Mammary epithelial cell (primary cell): ENCODE measurements at places on chromosomes 3 and 15. TPM values are rescaled to one million over a fixed set of nuclear protein-coding genes. Genes with fewer than 3 reads are reported as not detected.
A peak's percentile ranks its signal among the peaks of the same experiment; 100 is the strongest.

DNA sequence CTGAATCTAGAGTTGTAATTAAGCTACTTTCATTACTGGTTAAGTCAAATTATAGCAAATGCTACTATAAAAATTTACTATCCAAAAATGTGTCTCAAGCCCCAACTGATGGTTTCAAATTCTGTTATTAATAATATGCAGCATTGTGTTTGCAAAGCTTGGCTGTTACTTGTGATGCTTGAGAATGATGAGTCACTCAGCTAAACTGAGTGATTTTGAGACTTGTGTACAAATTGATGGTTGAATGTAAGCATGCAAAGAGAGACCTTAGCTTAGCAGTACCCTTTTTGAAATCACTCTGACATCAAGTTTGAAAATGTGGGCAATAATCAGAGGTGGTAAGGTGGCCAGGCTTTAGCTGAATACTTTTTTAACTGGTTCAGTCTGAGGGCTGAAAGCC is 27.6 kb downstream of the OPA1 start:
- DNase-seq = peak; percentile 7

DNA sequence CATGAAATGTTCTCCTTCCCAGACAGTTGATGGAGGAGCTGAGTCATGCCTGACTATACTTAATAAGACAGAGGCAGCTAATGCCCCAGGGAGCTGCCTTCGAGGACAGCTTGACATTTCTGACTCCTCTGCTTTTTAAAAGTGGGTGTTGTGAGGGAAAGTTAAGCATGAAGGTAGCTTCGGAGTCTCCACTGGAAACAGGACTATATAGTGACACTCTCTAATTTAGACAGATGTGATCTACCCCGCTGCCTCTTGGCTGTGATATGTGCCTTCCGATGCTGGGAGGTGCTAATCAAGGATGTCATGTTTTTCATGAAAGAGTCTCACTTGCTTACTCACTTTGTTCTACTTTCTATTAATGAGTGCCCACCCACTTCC is 72.7 kb downstream of the IL1RAP start:
- peak; percentile 91 for DNase-seq

DNA sequence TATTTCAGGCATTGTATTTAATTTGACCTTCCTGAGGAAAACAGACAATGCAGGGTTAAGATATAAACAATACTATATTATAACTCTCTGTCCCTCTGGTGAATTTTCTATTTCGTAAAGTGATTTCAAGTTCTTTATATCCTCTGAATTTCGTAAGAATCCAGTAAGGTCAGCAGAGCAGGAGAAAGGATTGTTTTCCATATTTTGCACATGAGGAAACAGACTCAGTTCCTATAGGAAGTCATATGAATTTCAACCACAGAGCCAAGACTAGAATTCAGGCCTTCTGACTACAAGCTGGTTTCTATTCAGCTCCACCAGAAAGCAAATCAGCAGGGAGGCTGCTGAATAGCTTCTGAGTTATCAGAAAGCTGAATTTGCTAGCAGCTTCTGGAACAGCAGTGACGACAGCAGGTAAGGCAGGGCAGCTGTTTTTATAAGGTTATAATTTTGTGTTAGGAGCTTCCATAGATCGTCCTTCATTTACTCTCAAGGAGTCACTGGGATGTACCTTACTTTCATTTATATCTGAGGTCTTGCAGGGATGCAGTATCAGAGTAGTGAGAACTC is 11.1 kb upstream of the PLAAT1 start:
- DNase-seq = no peak

- no peak for DNase-seq
These were observed 45.0 kb downstream of the SNRK start for GRCh38 chr3:43331381-43331780.

- DNase-seq = no peak
These were observed 33.8 kb downstream of the ZIC4 start for GRCh38 chr3:147372525-147373027.

- peak; percentile 93 for DNase-seq
These were observed 103.0 kb downstream of the SUCNR1 start for GRCh38 chr3:151976211-151977050.

- no peak for DNase-seq
These were observed 106.5 kb upstream of the CRBN start for GRCh38 chr3:3286014-3286413.

DNA sequence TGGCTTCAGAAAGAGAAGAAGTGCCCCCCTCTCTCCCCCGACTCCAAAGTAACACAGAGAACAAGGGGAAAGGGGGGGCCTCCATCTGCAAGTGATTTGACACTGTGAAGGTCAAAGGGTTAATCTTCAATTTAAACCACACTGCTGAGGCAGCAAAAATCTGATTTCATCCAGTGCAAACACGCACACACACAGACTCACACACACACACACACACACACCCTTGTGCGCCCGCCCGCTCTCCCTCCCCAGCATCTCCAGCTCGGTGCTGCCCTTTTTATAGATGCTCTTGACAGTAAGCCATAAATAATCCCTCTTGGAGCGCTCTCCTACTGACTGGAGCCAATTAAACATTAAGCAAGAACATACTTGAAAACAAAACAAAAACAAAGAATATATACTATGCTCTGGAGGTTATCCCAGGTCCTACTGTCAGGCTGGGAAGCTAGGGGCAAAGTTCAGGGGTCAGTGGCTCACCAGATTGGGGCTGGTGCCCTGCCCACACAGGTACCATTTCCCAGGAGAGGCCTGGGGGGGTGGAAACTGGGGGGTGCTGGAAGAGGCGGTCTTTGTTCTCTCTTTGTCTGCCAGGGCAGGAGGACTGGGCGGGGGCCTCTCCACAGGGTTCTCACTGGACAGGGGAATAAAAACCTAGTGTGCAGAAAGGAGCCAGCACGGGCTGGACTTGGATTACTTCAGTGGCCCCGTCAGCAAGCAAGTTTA is 16.3 kb downstream of the BMF start:
- DNase-seq = no peak

- no peak for DNase-seq
These were observed 1141.0 kb downstream of the IGSF11 start for GRCh38 chr3:117893638-117894037.

GRCh38 chr3:30894521-30895251 is at the start of gene GADL1:
GADL1 (minus strand) TSS chr3:30894661; CDS start chr3:30894614, 47 bp downstream.
- DNase-seq = peak; percentile 14

DNA sequence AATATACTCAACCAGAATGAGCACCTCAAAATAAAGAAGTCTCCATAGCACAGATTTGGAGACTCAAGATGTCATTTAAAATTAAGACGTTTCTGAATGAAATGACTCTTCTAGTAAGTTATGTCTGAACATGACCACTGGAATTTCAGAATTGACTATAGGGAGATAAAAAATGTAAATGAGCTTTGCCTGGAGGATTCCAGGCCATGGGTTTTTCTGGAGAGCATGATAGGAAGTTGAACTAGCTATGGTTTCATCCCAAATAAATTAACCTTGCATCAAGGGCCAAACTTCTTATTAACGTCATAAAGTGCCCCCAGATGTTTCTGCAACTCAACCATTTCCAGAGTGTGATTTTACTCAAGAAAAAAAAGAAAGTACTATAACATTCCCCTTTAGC is 222.6 kb upstream of the NR2F2 start:
- DNase-seq = no peak

GRCh38 chr3:156818890-156819289 is 7.3 kb upstream of the LEKR1 start:
- DNase-seq = peak; percentile 83

GRCh38 chr15:78212546-78213424 is 21.6 kb downstream of the ACSBG1 start:
- peak; percentile 26 for DNase-seq

DNA sequence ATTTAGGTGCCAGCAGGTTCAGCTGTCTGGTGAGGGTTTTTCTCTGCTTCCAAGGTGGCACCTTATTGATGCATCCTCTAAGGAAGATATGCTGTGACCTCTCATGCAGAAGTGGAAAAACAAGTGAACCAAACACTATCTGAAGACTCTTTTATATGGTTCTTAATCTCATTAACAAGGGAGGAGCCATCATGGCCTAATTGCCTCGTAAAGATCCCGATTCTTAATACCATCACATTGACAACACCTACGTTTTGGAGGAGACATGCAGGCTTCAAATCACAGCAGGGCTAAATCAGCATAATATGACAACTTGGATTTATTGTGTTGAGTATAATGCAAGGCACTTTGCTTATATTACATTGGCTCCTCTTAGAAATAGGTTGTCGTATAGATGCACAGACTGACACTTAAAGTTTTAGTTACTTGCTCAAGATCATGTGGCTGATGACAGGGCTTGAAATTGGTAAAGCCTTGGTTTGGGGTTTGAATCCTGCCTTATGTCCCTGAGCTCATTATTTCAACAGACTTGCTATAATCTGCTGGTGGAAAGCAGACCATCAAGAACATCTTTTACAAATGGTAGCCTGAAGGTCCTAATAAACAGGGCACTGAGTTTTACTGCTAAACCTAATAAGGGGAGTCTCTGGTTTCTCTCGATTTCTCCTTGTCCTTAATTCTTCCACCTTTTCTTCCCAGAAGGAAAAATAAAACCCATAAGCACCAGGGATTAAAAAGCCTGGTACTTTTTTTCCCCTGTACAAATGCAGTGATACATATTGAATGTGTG is 88.2 kb downstream of the PTPRG start:
- DNase-seq = no peak

GRCh38 chr3:160448845-160449635 is 546 bp downstream of the TRIM59 start:
- no peak for DNase-seq

DNA sequence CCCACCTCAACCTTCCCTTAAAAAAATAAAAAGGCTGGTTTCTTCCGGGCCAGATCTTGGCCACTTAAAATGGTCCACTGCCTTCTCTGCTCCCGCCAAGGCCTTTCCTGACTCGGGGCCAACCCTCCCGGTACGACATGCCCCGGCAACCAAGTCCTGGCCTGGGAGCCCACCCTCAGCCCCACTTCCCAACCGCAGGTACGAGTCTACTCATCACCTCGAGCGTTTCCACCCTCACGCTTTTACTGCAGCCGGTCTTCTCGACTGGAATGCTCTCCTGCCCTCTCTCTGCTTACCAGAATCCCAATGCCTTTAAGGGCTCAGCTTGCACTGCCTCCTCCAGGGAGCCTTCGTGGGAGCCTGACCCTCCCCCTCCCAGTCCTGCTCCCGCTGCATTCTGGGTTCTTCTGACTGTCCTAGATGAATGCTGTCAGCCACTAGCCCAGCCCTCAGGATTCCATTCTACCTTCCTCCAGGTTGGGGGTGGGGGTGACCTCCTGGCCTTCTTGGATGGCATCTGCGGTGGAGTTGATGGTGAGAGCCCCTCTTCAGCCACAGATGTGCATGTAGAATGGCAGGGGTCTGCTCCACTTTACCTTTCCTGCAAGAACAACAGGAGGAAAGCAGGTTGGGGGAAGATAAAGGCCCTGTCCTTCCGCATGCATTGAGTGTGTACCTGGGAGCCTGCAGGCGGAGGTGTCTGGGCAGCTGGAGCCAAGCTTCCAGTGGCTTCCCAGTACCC is 1.1 kb upstream of the CSRNP1 start:
- no peak for DNase-seq

DNA sequence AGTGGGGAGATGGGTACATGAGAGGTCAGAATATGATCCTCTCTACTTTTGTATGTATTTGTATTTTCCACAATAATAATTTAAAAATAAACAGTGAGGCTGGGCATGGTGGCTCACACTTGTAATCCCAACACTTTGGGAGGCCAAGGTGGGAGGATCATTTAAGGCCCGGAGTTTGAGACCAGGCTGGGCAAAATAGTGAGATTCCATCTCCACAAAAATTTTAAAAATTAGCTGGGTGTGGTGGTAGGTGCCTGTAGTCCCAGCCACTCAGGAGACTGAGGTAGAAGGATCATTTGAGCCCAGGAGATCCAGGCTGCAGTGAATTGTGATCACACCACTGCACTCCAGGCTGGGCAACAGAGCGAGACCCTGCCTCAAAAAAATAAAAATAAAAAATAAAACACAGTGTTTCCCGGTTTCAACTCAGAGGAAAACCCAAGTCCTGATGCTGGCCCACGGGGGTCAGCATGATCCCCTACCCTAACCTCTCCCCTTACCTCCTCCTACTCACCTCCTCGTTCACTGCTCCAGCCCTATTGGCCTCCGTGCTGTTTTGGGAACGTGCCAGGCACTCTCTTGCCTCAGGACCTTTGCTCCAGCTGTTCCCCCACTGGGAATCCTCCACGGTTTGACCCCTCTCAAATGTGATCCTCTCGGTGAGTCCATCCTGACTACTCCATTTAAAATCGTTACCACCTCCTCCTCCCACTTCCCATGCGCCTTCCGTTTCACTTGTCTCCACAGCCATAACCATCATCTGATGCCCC is 2.9 kb upstream of the KLHL40 start:
- DNase-seq = no peak

DNA sequence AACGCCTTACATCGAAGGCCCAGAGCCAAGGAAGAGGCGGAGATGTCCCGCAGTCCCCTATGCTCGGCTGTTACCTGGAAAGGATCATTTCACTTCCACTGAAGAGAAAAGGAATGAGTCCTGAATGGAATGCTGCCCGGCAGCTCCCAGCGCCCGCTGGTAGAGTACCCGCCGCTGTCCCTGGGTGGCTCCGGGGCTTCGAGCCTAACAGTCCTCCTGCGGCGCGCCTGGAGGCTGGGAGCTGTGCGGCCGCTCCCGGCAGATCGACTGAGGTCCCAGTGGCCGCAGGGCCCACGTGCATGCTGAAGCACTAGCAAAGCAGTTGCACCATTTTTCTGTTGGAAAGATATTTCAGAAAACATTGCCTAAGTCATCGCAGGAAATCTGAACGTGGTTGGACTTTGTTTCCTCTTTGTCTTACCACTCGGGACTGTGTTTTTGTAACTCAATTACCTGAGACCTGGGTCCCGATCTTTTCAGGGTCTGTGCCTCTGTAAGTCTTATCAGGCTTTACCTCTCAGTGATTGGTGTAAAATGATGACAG is 984 bp downstream of the RNU6-1 start:
- peak; percentile 42 for DNase-seq

Gene TRPC1
- 14.6 and 15.7 TPM in 2 replicates for total RNA-seq

Gene SCN10A
- total RNA-seq = not detected

Gene ULK4
- 9.2 TPM for total RNA-seq

Gene LRRC2
- 0.07 and 0.37 TPM in 2 replicates for total RNA-seq

Gene SMCO1
- not detected in 2 replicates for total RNA-seq

Gene HES1
- 60.3 and 74.4 TPM in 2 replicates for total RNA-seq

Gene RNU6-1
- total RNA-seq = not detected in 2 replicates
